ENCODE measurements at places on chromosomes 3 and 15.

- DNase-seq: no peak
These were observed 88.8 kb upstream of the ARHGEF3 start for GRCh38 chr3:56890448-56891091.

DNA sequence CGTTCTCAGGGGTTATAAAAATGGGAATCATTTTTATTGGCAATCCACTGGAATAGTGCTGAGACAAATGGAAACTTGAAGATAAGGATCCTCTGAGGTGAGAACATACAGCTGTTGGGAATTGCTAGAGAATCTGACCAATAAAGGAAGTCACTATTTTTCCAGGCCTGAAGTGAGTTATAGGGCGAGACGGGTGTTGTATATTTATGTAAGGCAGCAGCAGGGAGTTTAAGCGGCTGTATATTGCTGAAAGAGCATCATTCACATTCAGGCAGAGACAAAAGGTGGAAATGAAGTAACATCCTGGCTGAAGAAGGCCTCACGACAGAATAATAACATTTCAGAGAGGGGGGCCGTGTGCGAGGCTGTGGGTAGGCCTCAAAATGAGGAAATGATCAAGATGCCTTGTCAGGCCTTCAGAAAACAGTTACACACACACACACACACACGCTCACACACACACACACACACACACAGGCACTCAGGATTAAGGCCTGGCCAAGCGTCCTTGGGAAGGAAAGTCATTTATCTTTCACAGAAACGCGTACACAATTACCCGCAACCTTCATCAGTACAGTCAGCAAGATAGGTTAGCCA, 964.9 kb upstream of the NR2F2 start:
- no peak for DNase-seq

DNA sequence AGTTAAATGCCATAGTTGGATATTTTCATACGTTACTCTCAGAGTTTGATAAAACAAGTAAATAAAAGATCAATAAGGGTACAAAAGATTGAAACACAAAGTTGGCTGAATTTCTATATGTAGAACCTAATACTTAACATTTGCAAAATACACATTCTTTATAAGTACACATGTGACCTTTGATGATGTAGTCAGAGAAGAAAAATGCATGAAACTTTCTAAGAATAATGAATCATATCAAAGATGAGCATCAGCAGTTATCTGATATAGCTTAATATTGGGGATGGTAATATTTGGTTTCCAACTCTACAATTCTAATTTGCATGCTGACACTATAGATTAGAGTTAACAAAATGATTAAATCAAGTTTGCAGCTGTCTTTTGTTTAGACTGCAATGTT, 188.0 kb upstream of the TGFBR2 start:
- no peak for DNase-seq

DNA sequence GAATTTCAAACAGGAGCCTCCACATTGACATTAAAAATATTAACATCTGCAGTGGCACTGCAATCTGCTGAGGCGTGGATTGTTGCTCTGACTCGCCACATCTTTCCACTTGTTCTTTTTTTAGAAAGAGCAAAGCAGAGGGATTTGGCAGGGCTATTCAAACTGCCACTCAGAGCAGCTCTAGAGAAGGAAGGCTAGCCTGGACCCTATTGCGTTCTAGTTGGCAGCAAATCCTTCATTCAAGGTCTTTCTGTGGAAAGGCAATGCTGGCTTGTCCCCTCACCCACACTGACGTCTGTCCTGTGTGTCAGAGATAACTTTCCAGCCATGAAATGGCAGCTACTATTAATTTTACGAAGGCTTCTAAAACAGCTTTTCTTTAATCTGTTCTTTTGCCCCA, 483.2 kb upstream of the SGO1 start:
- DNase-seq: no peak

- no peak for DNase-seq
These were observed at the start of gene CAV3 for GRCh38 chr3:8733332-8734094. Gene CAV3 (plus strand): TSS chr3:8733802. CDS start chr3:8733877, 75 bp downstream.

GRCh38 chr3:149401926-149402310, 24.5 kb upstream of the TM4SF1 start:
- no peak for DNase-seq

DNA sequence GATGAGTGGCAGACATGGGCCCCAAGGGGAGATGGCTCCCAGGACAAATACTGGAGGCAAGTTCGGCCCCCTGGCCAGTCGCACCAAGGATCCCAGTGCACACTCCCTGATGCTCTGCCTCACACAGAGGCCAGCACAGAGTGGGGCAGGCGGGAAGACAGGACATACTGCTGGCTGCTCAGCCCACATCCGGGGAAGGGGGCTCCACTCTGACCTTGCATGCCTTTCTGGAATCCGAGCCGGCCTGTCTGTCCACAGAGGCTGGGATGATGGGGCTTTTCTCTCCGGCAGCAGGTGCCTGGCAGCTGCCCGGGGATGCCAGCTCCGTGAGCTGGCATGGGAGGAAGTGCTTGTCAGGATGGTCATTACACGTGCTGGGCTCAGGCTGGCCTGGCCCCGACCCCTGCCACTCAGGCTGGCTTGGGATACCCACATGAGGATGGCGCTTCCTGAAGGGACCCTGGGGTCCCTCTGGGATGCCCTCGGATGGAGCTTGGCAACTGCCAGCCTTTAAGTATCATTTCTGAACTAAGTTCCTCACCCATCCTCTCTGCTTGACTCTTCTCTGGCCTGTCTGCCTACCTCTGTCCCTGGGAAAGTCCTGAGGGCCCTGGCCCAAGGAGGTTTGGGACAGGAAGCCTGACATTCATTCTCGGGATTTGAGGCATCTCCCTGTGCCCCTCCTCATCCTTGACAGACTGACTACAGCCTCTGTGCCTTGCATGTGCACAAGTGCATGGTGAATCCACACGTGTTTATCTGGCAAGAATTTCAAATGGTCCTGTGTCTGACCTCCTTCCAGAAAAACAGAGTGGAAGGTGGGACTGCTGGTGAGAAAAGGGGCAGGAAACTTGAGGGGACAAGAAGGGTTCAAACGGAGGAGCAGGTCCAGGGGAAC, 46.5 kb downstream of the EXOG start:
- DNase-seq: no peak

DNA sequence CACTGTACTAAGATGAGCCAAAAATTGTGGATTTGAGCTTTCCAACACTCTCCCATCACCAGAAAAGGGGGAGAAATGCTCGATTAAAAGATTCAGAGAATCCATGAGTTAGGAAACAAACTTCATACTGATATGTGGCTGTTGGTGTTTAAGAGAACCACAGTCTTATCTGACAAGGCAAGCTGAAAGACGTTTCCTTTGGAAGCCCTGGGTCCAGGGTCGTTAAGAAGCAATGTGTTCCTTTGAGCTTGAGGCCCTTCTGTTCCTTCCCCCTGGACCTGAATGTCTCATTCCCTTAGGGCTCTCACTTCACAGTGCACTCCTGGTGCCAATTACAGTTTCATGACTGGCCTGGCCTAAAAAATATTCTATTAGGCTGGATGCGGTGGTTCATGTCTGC, 524.8 kb upstream of the PPP2R3A start:
- DNase-seq: no peak

DNA sequence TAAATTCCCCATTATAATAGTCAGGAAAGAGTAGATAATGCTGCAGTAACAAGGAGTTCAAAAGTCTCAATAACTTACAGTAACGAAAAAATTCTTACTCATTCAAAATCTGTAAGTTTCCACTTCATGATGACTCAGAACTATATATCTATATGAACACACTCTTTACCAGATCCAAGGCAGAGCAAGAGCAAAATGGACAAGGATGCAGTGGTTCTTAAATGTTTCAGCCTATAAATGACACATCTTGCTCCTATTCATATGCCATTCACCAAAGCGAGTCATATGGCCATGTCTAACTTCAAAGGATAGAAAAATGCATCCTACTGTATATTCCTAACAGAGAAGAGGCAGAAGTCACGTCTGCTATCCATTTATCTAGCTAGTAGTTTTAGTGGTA, 787.7 kb downstream of the NAALADL2 start:
- no peak for DNase-seq

GRCh38 chr3:106261396-106261795, 392.6 kb upstream of the CBLB start:
- DNase-seq: no peak

DNA sequence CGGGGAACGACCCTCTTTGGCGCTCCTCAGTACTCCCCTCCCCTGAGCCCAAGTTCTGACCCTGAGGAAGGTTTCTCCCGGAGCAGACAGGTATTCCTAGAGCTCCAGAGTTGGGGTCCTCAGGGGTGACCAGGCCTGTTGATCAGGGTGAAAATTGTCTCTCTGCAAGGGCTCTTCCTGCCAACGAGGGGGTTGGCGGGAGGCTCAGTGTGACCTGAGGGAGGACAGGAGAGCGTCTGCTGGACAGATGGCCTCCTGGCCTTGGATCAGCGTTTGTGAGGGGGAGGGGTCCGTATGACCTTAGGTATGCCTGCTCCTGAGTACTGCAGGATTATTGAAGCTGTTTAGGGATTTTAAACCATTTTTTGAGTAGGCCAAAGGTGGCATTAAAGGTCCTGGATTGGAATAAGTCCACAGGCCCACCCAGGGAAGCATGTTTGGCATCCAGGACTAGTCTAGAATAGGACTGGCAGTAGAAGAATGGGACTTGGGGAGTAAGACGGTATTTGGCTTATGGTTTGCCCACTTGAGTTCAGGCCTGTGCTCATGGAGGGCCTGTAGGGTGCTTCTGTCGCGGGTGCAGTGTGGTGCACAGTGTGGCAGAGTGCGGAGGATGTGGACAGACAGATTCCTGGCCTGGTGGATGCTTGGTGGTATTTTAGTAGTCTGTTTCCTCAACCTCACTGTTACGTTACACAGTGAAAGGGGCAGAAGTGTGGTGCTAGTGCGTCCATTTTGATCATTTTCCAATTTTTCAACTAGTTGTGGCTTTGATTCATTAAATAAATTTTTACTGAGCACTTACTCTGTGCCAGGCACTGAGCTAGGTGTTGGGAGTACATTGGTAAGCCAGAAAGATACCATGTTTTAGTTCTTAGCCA, 959 bp downstream of the ZNF592 start:
- no peak for DNase-seq

DNA sequence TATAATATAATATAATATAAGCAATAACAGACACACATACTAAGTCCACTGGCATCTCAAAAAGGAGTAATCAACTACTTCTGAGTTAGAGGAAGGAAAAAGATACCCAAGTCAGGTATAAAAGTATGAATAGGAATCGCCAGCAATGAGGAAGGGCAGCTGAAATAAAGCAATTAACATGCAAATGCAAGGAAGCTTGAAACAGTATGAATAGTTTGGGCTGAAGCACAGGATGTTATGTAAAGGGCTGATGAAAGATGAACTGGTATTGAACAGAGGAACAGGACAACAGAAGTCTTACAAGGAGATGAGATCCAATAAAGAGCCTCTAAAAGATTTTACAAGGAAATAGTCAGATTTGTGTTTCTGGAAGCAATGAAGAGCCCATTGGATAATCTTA, 7.1 kb downstream of the COPS2 start:
- DNase-seq: no peak

DNA sequence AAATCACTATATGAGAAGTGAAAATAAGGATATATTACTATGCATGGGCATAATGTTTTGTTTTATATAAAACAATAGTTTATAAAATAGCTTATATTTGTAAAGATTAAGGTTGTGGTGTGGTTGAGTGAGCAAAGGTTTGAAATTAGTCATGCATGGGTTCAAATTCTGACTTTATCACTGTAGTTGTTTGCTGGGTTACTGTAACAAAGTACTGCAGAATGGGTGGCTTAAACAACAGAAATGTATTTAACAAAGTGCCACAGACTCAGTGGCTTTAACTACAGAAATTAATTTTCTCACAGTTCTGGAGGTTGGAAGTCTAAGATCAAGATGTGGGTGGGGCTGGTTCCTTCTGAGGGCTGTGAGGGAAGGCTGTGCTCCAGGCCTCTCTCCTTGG, 184.8 kb upstream of the THRB start:
- no peak for DNase-seq

DNA sequence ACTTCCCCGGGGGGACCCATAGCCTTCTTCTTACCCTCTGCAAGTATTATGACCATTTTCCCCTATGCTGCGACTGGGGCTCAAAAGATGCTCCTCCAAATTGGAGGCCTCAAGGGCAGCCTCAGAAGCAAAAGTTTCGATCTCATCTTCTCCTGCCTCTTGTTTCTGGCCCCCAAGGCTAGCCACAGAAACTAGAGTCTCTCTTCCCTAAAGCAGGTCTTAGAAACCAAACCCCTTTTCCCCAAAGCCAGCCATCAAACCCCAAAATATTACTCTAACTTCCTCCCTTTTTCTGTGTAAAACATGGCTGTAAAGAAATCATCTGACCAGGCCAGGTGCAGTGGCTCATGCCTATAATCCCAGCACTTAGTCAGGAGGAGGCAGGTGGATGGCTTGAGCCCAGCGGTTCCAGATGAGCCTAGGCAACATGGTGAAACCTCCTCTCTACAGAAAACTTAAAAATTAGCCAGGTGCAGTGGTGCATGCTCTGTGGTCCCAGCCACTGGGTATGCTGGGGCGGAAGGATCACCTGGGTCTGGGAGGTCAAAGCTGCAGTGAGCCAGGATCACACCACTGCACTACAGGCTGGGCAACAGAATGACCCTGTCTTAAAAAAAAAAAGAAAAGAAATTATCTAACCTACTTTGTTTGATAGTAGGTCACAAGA, 36.7 kb upstream of the MFGE8 start:
- no peak for DNase-seq

DNA sequence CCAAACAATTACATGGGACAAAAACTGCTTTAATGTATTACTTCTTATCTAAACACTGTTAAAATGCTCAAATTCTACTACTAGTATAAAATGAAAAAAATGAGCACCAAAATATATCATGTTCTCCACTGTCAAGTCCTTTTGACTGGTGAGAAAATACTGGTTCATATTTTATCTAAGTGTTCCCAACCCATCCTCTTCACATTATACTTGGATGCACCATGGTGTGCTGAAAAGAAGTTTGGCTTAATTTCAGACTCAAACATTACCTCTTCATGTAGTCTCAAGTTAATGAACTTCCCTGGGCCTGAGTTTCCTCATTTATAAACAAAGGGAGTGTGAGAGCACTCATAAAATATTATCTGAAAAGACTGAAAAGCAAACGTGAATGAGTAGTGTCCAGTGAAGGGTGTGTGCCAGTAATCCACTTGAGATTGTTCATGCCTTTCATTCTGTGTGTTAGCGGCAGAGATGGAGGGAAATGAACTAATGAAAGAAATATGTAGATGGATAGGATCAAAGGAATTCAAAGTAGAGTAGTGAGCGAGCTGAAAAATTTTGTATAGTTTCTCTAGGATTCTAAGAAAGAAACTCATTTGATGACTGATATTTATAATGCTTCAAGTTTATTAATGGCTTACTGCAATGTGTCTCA, 263.2 kb downstream of the NLGN1 start:
- DNase-seq: no peak

DNA sequence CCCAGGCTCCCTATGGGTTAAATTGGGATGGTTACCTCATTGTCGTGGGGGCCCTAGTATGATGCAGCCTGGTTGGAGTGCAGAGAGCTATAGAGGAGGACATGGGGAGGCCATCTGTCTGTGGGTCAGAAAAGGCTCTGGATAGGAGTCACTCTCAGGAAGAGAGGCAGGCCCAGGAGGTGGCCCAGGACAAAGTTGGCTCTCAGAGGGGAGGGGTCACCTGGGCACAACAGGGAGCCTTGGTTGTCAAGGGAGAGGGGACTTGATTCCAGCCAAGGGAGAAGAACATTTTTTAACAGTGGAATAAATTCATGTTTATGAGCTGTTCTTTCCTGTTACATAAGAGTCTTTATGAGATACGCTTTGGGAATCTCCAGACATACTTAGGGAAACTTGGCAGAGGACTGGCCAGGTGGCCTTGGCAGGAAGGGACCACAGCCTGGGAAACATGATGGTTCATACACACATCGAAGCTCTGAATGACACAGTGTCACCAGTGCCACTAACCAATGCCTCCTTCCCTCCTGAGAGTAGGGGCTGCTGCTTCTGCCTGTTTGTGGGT, 27.5 kb upstream of the LCTL start:
- no peak for DNase-seq

- no peak for DNase-seq
These were observed 23.1 kb downstream of the PLXNA1 start for GRCh38 chr3:127005864-127006500.
